ENCODE measurements at places on chromosomes 2 and 18. TPM values are rescaled to one million over a fixed set of nuclear protein-coding genes. Genes with fewer than 3 reads are reported as not detected.

The SOX11 gene
- total RNA-seq = not detected

The LINC00305 gene
- not detected for total RNA-seq

The FOXD4L1 gene
- total RNA-seq = 0.10 TPM

The SIX3 gene
- total RNA-seq = not detected

The SCG2 gene
- not detected for total RNA-seq

The PLEKHM3 gene
- total RNA-seq = 7.0 TPM

The REG1B gene
- not detected for total RNA-seq

The PLGLB2 gene
- total RNA-seq = not detected

The TBR1 gene
- not detected for total RNA-seq

The GNLY gene
- 3.2 TPM for total RNA-seq

The DAPL1 gene
- total RNA-seq = not detected

DNA sequence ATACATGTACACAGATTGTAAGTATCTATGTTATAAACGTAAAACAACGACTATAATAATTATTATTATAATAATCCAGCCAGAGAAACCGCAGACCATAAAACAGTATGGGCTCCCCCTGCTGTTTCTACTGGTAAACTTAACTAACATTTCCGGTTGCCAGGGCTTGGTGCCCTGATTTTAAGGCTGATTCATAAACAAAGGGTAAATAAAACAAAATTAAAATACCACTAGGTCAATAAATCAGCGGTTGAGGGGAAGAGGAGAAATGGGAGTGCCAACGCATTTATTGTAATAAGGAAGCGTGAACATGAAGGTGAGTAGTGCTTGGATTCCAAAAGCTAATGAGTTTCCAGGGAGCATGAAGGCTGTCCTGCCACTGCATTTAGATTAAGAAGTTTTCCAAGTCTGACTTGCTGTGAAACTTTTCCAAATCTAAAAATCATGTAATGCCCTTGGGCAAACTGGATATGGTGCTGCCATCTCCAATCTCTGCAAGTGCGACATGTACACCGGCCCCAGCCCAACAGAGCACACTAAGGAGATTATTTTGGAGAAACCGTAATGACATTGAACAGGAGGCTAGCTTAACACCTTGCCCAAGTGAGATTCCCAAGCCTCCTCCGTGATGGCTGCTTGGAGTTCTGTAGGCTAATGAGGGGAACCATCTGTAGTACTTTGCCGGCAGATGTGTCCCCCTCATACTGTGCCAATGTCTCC, 50.7 kb upstream of the HNRNPA3 start:
- no peaks in the 10 kb centered on the region for H3K36me3 ChIP-seq
- H3K27ac ChIP-seq = no peak overlapping the region
- no peaks in the 10 kb centered on the region for H3K27me3 ChIP-seq
- DNase-seq = peak; percentile 17

GRCh38 chr18:79356435-79356834, 39.3 kb upstream of the NFATC1 start:
- no peaks in the 10 kb centered on the region for H3K4me1 ChIP-seq
- no peaks in the 10 kb centered on the region for H3K27me3 ChIP-seq
- no peak for DNase-seq
- H3K4me3 ChIP-seq = no peak overlapping the region

DNA sequence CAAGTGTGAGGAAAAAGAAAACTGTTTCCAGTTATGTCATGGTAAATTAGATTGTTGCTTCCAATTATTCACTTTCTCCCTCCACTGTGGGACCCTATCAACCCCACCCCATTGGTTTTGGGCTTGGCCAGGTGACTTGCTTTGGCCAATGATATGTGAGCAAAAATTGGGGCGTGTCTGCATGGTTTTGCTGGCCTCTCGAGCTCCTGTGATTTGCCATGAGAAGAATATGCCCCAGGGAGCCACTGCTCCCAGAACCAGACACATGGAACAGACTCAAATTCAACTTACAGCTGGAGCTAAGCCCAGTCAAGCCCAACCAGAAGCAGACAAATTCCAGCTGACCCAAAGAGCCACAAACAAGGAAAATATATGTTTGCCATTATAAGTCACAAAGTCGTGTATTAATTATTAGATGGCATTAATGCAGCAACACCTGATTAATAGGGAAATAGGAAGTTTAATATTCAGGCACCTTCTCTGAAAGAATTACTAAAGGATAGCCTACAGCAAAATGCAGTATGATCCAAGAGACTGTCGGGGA, 248.9 kb downstream of the ANAPC1 start:
- H3K27me3 ChIP-seq = peaks cover 21% of the 10 kb centered on the region
- no peaks in the 10 kb centered on the region for H3K36me3 ChIP-seq
- H3K27ac ChIP-seq = no peak overlapping the region
- H3K4me3 ChIP-seq = no peak overlapping the region

DNA sequence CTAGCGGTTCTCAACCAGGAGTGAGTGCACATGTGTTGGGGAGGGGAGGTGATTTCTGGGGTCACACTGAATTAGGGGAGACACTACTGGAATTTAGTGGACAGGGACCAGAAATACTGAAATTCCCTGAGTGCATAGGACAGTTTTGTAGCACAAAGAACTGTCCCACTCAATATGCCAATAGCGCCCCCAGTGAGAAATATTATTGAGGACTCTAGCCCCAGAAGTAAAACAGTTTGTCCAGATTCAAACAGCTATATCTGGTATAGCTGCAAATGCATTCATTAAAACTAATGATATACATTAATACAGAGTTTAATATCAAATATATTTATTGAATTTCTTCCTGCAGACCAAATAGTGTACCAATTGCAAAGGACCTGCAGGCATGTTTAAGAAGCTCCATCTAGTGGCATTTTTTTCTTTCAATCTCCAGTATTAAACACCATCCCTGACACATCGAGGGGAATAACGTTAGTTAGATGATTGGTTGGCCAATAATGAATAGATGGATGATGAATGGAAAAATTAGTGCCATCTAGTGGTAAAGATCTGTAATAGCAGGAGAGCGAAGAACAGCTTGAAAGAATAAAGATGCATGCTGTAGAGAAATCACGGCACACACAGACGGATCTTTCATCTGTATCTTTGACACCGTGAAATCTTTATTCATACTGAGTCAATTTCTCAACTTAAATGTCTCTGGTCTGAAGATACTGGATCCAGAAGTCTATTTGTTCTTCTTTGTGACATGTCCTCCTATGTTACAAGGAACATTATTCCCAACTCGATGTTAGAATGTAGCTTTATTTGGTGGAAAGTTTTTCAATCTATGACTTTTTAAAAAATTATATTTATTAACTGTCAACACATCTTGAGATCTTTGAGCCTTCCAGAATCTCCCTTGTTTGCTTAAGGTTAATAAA, 62.5 kb downstream of the DHRS9 start:
- no peaks in the 10 kb centered on the region for H3K27me3 ChIP-seq
- H3K36me3 ChIP-seq = no peaks in the 10 kb centered on the region
- no peaks in the 10 kb centered on the region for H3K4me1 ChIP-seq
- no peak overlapping the region for H3K27ac ChIP-seq
- no peak overlapping the region for H3K4me3 ChIP-seq

GRCh38 chr2:226183550-226183949, 616.1 kb downstream of the IRS1 start:
- DNase-seq = no peak
- no peak overlapping the region for H3K27ac ChIP-seq
- peaks cover 25% of the 10 kb centered on the region for H3K27me3 ChIP-seq
- no peaks in the 10 kb centered on the region for H3K36me3 ChIP-seq
- H3K4me3 ChIP-seq = no peak overlapping the region
- no peaks in the 10 kb centered on the region for H3K4me1 ChIP-seq

- peaks cover 22% of the 10 kb centered on the region for H3K36me3 ChIP-seq
- H3K4me1 ChIP-seq = peaks cover 16% of the 10 kb centered on the region
- peak; percentile 37 for DNase-seq
- no peak overlapping the region for H3K27ac ChIP-seq
- no peak overlapping the region for H3K4me3 ChIP-seq
Measured at GRCh38 chr18:13003466-13003896, 12.3 kb downstream of the CEP192 start.

- H3K27me3 ChIP-seq = no peaks in the 10 kb centered on the region
- H3K4me3 ChIP-seq = no peak overlapping the region
- DNase-seq = no peak
Measured at GRCh38 chr2:141736466-141736865, 394.4 kb downstream of the LRP1B start.

GRCh38 chr2:170774074-170774473, 3.9 kb downstream of the ERICH2 start:
- H3K4me3 ChIP-seq = no peak overlapping the region
- H3K27me3 ChIP-seq = peaks cover 9% of the 10 kb centered on the region
- DNase-seq = no peak
- H3K4me1 ChIP-seq = peaks cover 2% of the 10 kb centered on the region

GRCh38 chr18:79961527-79962291, 2.7 kb upstream of the HSBP1L1 start:
- H3K36me3 ChIP-seq = peaks cover 2% of the 10 kb centered on the region
- H3K27me3 ChIP-seq = no peaks in the 10 kb centered on the region
- no peak for DNase-seq
- peaks cover 20% of the 10 kb centered on the region for H3K4me1 ChIP-seq

DNA sequence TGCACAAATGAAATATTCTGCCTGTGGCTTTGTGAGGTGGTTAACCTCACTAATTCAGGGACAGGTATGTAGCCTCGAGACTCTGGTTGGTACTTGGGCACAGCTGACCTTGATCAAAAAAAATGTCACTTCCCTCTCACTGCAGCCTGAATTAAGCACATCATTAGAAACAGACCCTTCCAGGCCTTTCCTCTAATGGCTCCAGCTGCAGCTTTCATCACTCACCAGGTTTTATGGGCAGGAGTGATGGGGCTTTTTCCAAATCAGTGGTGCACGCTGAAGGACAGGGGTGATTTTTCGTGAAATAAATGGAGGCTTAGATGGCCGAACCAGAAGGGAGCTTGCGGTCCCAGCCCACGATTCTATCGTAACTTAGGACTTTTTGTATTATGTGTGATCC, 213.0 kb upstream of the RAB12 start:
- H3K27me3 ChIP-seq = no peaks in the 10 kb centered on the region
- H3K4me1 ChIP-seq = no peaks in the 10 kb centered on the region
- no peak overlapping the region for H3K4me3 ChIP-seq

DNA sequence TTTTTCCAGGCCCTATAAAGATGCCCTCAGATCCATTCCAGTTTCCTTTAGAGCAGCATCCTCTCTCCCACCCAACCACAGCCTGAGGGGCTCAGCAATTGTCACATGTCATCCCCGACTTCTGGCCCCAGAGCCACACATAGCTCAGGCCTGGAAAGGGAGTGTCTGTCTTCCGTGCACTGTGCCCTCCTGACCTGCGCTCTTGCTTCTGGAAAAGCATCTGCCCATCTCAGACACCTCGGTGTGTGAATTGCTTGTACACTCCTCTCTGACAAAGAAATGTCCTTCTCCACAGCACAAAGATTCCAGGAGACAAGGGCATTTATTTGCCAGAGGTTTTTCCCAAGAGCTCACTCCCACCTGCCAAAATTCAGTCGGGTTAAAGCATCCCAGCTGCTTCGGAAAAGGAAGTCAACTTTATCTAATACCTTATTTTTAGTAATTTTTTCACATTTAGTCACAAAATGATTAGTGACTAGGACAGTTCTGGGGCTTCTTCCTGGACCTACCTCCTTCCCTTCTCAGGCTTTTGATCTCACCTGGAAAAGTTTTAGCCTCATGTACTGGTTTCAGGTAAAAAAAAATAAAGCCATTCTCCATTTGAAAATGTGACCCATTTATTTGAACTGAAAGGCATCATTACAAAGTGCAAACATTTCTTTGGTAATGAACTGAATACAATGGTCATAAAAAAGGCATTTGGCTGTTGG, 112.9 kb downstream of the PXDN start:
- H3K4me3 ChIP-seq = no peak overlapping the region
- H3K4me1 ChIP-seq = no peaks in the 10 kb centered on the region
- H3K36me3 ChIP-seq = no peaks in the 10 kb centered on the region
- H3K27me3 ChIP-seq = peaks cover 11% of the 10 kb centered on the region
- no peak for DNase-seq
- no peak overlapping the region for H3K27ac ChIP-seq

GRCh38 chr18:9191658-9192256, 55.2 kb downstream of the ANKRD12 start:
- no peaks in the 10 kb centered on the region for H3K27me3 ChIP-seq
- peak overlapping the region; percentile 37 for H3K27ac ChIP-seq
- peaks cover 18% of the 10 kb centered on the region for H3K4me1 ChIP-seq
- peaks cover 24% of the 10 kb centered on the region for H3K36me3 ChIP-seq
- DNase-seq = no peak

DNA sequence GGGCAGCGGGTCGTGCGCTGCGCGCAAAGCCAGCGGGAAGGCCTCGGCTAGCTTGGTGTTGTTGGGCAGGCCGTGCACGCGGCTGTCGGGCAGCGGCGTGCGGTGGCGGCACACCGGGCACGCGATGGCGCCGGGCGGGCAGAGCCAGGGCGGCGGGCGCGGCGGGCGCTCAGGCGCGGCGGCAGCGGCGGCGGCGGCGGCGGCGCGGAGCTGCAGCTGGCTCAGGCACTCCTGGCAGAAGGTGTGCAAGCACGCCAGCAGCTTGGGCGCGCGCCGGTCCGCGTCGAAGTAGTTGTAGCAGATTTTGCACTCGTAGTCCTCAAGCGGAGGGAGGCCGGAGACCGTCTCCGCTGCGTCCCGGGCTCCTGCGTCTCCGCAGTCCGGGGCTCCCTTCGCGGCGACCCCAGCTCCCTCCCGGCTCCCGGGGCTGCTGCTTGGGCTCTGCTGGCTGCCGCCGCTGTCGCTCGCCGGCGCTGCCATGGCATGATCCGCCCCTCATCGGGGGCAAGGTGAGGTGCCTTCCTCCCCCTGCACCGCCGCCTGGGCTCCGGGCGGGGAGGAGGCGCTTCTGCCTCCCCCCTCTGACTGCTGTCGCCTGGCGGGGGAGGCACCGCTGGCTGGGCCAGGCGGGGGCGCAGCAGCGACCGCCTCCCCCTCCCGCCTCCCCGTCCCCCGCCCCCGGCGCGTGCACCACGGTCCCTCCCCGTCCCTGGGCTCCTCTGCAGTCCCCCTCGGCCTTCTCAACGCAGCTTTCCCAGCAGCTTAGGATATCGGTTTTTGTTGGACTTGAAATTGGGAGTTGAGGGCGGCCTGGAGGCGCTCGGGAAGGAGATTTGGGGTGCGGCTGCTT, 21.0 kb upstream of the PAX3 start:
- no peak for DNase-seq
- no peaks in the 10 kb centered on the region for H3K36me3 ChIP-seq
- peaks cover 55% of the 10 kb centered on the region for H3K27me3 ChIP-seq

DNA sequence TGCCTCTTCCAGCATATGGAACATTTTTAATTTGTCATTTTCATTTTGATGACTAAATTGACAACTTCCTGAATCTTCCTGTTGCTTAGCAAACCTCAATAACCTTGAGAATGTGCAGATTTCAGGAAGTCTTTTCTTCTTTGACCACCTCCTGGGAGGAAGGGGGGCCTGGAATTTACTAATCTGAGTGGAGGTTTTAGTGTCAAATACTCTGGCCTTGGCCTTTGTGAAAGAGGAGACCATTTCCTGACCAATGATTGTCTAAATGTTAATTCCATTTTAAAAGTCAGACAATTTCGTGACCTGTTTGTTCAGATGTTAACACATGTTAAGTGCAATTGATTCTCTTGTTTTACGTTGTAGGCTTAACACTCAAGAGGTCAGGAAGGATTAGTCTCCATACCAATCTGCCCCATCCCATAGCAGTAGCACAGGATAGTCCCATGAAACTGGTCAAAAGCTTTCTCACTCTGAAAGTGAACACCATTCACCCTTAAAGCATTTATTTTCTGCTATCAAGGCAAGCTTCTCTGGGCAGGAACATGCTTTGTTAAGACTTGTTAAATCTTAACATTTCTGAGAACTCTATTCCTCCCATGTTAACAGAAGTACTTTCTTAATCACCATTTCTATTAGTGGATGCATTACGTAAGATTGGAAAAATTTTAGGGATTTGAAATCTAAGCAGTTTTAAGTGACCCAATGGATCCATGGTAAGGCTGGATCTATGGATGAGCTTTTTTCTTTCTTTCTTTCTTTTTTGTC, 219.6 kb downstream of the RND3 start:
- no peak overlapping the region for H3K27ac ChIP-seq
- H3K36me3 ChIP-seq = no peaks in the 10 kb centered on the region
- no peaks in the 10 kb centered on the region for H3K4me1 ChIP-seq
- DNase-seq = no peak
- H3K4me3 ChIP-seq = no peak overlapping the region
- H3K27me3 ChIP-seq = no peaks in the 10 kb centered on the region
